Cardiac fibroblast (primary cell): ENCODE measurements at places on chromosomes 16 and 17.

GRCh38 chr17:27984816-27985215 lies 57.7 kb upstream of the NLK start:
- no peak for DNase-seq

GRCh38 chr17:60353773-60354172 lies 38.2 kb downstream of the USP32 start:
- no peak for DNase-seq

- no peak for DNase-seq
Measured at GRCh38 chr17:1119924-1120323, 59.9 kb downstream of the ABR start.

DNA sequence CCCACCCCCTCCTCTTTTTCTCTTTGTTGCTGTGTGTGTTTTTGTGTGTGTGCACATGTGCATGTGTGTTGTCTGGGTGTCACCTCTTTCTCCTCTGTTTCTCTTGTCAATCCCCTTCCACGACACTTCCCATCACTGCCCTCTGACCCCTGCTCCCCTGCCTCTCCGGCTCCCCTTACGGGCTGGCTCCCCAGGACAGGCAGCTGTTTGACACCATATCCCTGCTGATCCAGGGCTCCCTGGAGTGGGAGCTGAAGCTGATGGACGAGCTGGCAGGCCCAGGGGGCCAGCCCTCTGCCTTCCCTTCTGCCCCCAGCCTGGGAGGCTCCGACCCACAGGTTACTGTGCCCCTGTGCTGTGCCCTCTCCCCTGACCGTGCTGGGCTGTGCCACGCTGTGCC lies 15.2 kb upstream of the ABCC3 start:
- DNase-seq: no peak

DNA sequence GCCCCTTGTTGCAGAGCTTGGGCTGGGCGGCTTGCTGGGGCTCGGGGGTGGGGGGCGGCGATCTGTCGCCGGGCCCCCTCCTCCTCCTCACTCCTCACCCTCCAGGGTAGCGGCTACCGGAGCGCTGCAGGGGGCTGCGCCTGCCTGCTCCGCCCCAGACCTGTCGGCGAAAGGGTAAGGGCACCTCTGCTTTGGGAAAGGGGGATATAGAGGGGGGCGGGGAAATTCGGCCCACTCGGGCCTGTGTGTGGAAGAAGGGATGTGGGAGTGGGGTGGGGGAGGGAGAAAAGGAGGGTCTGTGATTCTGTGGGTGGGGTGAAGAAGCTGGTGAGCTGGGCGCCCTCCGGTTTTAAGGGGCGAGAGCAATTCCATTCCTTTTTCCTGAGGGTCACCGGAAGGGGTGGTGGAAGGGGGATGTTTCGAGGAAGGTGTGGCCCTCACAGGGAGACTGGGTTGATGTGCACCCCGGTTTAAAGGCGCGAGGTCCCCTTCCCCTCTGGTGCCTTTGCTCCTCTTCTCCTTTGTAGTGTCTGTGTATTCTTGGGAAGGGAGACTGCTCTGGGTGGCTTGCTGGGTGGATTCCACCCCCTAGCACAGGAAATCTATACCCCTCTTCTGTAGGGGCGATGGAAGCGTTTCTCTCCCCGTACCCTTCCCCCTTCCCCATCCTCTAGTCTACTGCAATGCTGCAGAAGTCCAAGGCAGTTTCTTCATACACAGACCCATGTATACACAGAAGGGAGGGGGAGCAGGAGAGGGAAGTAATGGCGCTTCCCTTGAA lies 878 bp downstream of the TAOK1 start:
- peak; percentile 51 for DNase-seq

DNA sequence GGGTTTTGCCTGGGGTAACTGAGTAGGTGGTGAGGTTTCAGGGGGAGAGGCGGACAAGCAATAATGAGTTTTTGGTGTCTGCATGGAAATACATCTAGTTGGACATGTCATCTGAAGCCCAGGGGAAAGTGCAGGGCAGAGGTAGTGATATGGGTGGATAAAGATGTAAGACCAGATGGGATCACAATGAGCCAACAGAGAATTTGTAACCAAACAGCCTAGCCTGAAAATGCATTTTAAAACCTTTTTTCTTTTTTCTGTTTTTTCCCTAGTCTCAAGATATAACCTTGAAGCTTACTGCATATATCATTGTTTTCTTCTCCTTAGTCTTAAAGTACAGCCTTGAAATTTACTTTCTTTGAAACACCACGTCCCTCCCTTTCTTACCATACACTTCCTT lies 3.7 kb upstream of the ZNF19 start:
- no peak for DNase-seq

DNA sequence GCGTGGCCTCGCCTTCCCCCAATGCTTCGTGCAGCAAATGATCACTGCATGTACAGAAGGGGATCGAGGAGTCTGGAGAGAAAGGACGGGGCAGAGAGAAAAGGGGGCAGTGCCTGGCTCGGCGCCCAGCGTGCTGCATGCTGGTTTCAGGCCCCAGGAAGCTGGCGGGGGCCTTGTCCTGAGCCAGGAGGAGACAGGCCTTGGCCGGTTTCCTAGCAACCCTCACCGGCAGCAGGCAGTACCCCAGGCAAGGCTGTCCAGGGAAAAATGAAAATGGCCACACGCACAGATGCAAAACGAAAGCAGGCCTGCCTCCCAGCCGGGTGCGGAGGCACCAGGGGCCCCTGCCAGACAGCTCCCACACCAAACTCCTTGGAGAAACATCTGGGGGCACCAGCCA lies 126.3 kb downstream of the ZFHX3 start:
- DNase-seq: peak; percentile 79

- DNase-seq: no peak
Measured at GRCh38 chr16:46774743-46775177, 26.6 kb upstream of the MYLK3 start.

DNA sequence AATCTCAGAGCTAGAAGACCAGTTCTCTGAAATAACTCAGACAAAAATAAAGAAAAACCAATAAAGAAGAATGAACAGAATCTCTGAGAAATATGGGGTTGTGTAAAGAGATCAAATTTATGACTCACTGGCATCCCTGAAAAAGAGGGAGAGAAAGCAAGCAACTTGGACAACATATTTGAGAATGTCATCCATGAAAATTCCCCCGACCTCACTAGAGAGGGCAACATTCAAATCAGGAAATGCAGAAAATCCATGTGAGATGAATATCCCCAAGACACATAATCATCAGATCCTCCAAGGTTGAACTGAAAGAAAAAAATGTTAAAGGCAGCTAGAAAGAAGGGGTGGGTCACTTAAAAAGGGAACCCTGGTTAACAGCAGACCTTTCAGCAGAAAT lies 32.1 kb downstream of the TANC2 start:
- peak; percentile 12 for DNase-seq

DNA sequence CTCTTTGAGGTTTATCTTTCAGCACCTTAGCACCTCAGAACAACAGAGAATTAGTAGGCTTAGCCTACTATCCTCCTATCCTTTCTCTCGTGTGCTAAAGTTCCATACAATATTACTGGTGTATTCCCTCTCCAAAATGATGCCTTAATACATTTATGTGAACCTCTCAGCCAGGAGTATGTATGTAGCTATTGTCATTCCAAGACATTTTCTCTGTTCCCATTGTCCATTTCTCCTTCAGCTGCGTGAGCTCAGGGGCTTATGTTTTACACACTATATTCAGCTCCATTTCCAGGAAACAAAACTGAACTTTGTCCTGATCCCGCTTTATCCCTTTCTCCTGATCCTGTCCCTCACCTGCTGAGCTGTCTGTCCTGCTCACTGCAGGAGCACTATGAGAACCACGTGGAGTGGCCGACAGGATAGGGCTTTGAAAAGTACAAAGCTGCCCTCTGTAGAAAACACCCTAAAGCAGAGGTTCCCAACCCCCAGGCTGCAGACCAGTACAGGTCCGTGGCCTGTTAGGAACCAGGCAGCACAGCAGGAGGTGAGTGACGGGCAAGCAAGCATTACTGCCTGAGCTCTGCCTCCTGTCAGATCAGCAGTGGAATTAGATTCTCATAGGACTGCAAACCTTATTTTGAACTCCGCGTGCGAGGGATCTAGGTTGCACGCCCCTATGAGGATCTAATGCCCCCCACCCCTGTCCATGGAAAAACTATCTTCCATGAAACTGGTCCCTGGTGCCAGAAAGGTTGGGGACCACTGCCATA lies 55.7 kb downstream of the CENPV start:
- no peak for DNase-seq

- DNase-seq: no peak
Measured at GRCh38 chr17:31366088-31366487, 25.4 kb upstream of the RAB11FIP4 start.

DNA sequence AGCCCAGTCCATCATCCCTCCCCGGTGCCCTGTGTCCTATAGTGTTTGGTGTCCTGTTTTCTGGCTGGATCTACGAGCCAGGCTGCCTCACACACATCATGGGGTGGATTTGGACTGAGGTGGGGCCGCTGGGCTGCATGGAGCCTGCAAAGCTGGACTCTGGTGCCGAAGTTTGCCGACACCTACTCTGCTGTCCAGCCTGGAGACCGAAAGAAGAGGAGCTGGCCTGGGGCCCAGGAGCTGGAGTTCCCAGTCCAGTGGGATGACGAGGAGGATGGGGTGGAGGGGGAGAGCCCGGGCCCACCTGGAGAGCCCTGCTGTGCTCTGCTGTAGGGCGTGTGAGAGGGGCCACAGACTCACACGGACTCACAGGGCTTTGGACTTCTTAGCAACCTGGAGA lies 40.3 kb upstream of the ENPP7 start:
- no peak for DNase-seq
